Nephron progenitor cell (in vitro differentiated cells): ENCODE measurements at places on chromosomes 6 and 20.

GRCh38 chr6:13453771-13454251 is 33.6 kb downstream of the GFOD1 start:
- no peak for DNase-seq

- no peak for DNase-seq
Measured at GRCh38 chr6:17870300-17871188, 116.9 kb downstream of the KIF13A start.

DNA sequence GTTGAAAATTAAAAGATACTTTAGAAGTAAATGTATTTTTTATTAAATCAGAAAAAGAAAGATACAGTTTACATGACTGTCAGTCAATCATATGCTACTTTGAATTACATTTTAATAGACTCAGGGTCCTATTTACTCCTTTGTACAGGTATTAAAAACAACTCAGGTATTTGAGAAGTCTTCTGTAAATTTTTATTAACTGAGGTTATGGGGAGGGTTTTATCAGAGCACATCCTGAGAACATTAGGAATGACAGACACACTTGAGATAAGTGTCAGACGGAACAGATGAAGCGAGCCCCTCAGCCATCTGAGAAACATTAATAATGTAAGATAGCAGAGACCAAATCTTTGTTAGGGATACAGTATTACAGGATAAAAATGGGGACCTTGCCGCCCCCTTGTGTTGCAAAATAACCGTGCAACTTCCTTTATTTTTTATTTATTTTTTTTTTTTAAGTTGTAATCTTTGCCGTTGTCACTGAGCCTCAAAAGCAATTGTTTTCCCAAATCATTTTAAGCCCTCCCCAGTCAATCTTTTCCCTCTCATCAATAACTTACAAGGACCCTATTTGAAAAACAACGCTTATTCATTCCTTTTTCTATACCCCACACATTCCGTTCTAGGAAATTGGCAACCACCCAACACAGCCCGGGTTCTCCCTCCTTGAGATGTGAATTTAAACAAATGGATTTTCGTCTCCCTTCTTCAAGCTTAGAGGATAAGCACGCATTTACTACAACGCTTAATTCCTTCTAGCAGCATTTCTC is 126.7 kb downstream of the BCAS1 start:
- DNase-seq = no peak

- no peak for DNase-seq
Measured at GRCh38 chr20:35893942-35894341, 60.4 kb downstream of the SCAND1 start.

DNA sequence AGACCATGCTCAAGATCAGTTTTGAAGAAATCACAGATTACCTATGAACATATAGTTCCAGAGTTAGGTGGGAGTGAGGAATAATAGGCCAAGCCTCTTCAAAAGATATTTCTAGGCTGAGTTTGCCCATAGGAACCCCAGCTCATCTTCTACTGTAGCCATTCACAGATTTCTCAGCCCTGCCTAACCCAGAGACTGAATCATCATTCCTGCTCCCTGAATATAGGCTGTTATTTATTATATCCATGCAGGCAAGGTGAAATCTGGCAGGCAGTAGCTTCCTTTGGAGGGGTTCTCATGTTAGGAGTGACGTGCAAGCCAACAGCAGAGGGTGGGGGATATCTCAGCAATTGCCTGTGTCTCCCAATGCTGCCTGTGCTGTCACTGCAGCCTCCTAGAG is 25.6 kb upstream of the ADGRF4 start:
- no peak for DNase-seq
